ENCODE measurements at places on chromosomes 2 and 18.

GRCh38 chr18:31819106-31819924 is 58.6 kb upstream of the SLC25A52 start:
- no peak for DNase-seq

DNA sequence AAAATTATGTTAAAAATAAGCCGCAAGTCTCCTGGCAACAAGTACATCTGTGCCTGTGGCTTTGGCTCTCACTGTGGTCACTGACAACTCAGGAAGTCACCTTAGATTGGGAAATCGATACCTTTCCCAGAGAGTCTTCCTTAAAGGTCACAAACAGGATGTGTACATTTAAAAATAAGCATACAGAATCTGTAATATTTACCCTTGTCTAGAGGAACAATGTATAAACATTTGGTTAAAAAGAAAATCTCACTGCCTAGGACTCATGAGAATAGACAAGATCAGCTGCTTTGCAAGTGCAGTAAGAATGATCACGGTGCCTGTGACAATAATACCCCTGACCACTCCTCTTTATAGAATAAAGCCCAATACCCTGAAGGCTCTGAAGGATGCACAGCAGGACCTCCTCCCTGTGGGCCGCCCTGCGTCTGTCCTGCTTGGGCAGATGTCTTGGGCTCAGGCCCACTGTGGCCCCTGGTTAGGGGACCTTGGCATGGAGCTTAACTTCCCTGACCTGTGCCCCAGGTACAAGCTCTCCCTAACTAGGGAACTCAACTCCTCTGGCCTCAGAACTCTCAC is 98.0 kb upstream of the MGAT4A start:
- peak; percentile 56 for DNase-seq

DNA sequence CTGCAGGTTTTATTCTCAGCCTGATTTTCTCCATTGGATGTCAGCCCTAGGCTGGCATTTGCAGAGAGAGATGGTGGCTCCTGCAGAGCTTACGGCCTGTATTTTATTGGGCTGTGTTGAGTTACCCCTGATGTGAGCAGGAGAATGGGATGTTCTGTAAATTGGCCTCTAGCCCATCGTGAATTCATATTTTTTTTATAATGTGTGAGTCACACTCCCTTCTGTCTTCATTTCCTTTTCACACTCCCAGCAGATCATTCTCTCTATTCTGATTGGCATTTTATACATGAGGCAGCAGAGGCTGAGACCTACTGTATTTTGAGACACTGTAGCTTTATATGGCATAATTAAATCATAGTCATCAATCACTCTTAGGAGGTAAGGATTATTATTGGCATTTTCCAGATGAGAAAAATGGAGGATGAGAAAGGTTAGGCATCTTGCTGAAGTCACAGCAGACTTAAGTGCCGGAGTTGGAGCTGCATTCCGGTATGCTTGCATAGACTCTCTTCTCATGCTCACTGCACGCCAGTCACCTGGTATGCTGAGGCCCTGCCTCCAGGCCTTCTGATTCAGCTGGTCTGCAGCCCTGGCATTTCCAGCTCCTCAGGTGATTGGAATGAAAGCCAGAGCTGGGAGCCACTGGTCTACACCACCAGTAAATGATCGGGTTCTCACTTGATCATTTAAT is 142.4 kb downstream of the NEDD4L start:
- DNase-seq, result peak; percentile 30

- no peak for DNase-seq
Observed at GRCh38 chr2:29202819-29203495, 87.7 kb downstream of the CLIP4 start.

DNA sequence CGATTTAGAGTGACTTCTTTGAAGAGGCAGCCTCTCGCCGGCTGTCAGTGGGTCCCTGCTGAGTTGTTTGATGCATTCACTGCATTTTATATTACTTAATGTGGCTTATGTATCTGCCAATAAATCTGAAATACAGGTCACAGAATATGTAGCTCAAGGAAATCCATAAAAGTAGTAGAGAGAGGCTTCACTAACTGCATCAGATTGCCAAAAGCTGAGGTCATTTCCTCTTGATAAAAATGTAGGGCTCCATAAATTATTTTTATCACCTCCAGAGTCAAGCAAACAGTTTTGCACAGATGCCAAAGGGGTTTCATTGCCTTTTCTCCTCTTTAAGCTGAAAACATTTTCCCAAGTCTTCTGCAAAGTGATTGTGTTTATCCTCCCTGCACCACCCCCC is 36.5 kb upstream of the CCDC93 start:
- DNase-seq, result no peak

- no peak for DNase-seq
Observed at GRCh38 chr2:185665251-185665814, 73.3 kb upstream of the FSIP2 start.

DNA sequence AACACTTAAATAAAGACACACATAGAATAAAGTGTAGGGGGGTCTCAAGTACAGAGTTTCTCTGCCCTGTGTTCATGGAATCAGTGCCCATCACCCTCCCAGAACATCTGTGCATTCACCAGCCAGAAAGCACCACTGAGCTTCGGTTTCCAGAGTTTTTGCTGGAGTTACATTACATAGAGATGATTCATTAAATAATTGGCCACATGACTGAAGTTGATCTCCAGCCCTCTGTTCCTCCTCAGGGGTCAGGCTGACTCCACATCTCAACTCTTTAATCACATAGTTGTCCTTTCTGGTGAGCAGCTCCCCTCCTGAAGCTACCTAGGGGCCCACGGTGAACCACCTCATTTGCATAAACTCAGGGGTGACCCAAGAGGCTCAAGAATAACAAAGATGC is 129.8 kb downstream of the METTL4 start:
- DNase-seq, result no peak

DNA sequence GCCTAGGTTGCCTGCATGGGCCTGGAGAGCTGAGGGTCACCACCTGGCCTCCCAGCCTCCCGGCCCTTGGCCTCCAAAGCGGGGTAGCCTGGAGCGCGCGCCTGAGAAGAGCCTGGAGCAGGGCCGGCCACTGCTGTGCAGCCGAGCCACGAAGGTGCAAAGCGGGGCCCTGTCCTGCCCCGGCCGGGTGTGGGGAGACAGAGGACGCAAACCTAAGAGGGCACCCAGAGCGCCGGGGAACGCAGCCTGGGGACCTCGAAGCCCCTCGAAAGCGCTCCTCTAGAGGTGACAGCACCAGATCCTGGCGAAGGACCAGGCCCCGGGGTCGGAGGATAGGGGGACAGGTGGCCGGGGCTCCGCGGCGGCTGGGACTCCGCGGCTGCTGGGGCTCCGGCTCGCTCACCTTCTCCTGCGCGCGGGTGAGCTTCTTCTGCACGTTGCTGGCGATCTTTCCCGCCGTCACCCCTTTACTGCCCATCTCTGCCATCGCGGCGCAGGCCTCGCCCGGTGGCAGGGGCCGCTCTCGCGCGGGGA is 430 bp downstream of the BIN1 start:
- DNase-seq, result no peak

DNA sequence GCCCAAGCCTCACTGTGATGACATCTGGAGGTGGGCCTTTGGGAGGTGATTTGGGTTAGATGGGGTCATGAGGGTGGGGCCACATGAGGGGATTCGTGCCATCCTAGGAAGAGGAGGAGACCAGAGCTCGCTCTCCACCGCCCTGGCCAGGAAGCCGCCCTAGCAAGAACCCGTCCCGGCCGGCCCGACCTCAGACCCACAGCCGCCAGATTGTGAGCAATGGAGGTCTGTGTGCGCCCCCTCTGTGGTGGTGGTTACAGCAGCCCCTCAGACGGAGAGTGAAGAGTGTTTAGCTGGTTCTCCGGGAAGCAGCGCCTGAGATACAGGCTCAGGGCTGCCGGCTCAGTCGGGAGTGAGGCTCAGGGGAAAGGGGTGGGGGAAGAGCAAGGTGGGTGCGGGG is 83.3 kb downstream of the RTP5 start:
- no peak for DNase-seq

GRCh38 chr2:240256704-240257637 is 116.5 kb upstream of the OTOS start:
- no peak for DNase-seq

GRCh38 chr18:48207733-48208132 is 201.4 kb downstream of the ZBTB7C start:
- peak; percentile 15 for DNase-seq

GRCh38 chr18:77529492-77530176 is 280.0 kb downstream of the GALR1 start:
- no peak for DNase-seq

GRCh38 chr18:78993014-78993926 is 13.7 kb downstream of the SALL3 start:
- no peak for DNase-seq

DNA sequence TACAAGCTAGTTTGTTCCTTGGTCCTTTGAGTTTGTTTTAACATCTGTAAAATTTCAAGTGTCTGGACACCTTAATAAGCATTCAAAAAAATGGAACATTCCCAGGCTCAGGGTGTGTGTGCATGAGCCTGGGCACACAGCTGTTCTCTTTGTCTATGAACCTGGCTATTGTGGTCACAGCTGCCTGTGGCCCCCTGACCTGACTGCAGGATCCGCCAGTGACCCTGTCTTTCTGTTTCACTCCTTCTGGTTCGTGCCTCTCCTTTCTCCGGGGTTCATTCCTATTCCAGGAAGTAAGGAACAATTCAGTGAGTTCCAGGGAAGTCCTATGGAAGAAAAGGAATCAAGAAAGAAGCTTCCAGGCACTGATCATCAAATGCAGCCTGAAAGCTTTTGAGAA is 35.6 kb downstream of the VWA3B start:
- no peak for DNase-seq

- DNase-seq, result no peak
Observed at GRCh38 chr2:3430740-3431490, 51.4 kb downstream of the TRAPPC12 start.

DNA sequence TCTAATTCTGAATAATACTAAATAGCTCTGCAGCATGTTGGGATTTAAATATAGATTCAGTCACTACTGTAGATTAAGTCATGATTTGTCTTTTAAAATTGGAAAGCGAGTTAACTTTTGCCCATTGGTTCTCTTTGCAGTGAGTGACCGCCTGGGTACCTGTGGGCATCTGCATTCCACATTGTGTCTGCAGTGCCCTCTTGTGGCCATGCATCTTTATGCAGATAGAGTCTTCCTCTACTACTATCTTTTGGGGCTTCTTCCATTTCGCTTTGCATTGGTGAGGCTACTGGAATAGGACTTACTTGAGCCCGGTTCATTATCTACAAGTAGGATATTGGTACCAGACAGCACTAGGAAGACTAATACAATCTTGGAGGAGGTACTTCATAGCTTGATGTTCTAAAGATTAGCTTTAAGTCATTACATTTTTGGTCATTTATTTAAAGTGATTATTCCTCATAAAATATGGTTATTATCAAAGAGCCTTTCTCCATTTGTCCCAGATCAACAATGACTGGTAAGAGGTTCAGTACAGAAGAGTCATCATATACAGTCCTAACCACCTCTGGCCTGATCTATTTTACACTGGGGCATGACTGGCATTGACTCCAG is 203.0 kb downstream of the SOCS6 start:
- DNase-seq, result peak; percentile 11

- peak; percentile 10 for DNase-seq
Observed at GRCh38 chr2:207528980-207529329, 807 bp upstream of the CREB1 start.

All from T47D (cell line).